ENCODE measurements at places on chromosomes 2 and 18.

DNA sequence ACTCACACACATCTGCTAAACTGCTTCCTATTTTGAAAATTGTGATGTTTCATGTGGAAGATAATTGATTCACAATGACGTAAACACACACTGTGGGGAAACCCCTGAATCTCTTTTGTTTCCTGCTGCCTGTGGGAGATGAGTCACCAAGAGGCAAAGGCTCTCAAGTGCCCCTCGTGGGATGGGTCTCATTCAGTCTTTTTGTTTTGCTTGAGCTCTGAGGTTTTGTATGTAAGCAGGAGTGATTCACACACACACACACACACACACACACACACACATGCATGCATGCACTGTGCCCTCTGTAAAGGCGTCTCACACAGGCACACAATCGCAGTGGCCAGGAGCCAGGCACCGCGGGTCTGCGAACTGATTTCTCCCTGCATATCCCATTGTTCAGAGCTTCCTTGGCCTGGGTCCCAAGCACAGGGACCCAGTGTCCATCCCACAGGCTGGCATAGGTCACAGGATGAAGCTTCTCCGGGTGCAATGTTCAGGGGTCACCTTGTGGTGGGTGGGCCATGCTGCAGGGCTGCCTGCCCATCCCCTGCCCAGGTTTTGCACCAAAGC lies 12.1 kb upstream of the ARHGEF4 start:
- peak; percentile 42 for DNase-seq

DNA sequence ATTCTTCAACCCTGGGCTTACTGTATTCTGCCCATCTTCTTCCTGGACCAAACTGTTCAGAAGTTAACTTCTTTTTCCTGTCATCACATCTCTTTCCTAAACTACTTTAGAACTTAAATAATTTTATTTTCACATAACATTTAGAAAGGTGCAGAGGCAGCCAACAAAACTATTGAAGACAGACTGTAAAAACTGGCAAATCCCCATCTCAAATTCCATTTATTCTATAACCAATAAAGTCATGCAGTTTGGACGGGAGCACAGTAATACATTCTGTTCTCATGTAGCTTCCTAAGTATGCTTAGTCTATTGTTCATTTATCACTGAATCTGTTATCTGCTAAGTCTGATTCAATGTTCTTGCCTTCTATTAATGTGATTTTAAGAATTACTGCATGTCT lies 99.1 kb downstream of the SMAD2 start:
- DNase-seq: no peak

DNA sequence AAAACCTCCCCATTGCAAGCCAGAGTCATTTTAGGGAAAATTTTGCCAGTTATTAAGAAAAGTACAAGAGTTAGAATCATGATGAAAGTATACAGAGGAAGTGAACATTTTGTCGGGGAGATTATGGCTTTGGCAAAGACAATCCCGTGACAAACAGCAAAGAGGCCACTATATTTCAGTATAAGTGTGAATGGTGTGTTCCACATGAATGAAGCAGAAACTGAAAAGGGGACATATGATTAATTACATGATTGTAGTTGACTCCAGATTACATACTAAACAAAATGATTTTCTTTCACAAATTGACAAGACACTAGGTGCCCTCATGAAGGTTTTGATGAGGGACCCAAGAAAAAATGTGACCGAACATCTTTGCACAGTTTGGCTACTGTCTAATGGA lies 42.0 kb downstream of the SP140 start:
- no peak for DNase-seq

- no peak for DNase-seq
Measured at GRCh38 chr2:218083352-218083676, 14.3 kb downstream of the RUFY4 start.

GRCh38 chr2:71948781-71949536 lies 198.7 kb downstream of the CYP26B1 start:
- DNase-seq: no peak

- no peak for DNase-seq
Measured at GRCh38 chr2:96763511-96764252, 3.0 kb downstream of the CNNM4 start.

DNA sequence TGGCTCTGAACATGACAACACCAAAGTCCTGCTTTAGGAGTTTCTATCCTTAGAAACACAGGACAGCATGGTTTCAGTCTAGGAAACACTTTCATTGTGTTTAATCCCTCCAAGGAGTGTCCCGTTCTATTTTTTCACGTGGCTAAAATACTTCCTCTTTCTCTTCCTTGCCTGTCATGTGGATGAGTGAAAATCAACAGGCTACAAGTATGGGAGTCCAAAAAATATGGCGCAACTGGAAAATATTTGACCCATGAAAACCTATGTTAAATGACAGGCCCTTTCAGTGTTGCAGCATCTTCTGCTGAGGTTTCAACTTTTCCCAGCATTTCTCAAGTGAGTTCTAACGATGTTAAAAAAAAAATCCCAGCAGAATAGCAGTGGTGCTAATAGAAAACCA lies 146.3 kb downstream of the LAMA3 start:
- DNase-seq: no peak

DNA sequence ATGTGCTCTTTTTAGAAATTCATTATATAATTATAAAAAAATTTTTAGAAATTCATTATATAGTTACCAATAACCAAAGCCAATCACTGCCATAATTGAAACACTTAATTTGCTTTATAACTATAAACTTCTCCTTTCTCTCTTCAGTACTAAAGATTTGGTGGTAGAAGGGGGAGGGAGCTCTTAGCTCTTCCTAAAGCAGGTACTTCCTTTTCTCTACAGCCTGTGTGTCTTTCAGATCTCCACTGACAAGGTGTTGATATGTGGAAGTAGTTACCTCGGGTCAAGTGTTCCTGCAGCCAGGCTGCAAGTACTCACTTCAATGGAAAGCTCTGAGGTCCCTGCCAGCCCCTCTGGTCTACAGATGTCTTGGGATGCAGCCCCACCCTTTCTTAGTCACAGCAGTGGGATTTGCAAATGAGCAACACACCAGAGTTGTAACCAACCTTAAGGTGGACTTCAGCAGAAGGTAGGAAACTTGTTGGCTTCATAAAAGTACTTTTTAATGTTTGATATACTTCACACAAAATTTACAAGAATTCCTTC lies 690.0 kb downstream of the ARHGAP15 start:
- DNase-seq: no peak

DNA sequence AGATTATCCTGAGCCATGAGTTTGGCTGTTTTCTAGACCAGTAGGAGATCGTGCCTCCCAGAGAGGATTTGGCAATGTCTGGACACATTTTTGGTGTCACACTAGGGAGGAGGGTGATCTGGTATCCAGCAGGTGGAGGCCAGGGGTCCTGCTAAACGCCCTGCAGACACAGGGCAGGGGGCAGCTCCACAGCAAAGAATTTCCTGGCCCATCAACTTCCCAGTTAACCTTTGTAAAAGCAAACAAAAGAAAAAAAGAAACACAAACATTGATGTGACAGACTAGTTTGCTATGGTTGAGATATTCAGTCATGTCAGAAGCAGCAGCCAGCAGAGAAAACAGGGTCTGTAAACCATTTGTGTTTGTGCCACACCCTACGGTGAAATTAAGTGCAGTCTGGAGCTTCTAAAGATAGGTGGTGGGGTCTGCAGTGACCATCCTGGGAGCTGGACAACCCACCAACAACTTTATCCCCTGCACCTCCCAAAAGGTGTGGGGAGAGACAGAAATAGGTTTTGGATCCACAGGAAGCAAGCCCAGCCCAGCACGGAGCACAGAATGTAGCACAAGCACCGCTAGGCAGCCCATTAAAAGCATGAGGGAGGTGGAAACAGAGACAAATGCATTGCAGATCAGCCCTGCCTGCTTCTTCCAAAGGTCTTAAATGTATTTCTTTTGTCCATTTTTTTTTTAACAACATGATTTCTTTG lies 232.5 kb downstream of the MYT1L start:
- no peak for DNase-seq

- DNase-seq: no peak
Measured at GRCh38 chr2:23200068-23200786, 184.8 kb upstream of the KLHL29 start.

GRCh38 chr2:223920109-223920508 lies 25.0 kb downstream of the WDFY1 start:
- no peak for DNase-seq

DNA sequence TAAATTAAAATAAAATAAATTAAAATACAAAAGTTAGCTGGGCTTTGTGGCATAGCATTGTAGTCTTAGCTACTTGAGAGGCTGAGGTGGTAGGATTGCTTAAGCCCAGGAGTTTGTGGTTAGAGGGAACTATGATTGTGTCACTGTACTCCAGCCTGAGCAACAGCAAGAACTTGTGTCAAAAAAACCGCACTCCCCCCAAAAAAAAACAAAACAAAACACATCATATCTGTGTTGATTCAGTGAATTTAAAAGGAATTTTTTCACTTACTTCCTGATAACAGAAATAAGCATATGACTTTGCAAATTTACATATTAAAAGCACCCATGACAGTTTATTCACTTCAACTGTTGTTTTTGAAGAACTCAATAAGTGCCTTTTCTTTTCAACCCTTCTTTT lies 68.1 kb upstream of the PELI1 start:
- DNase-seq: no peak

DNA sequence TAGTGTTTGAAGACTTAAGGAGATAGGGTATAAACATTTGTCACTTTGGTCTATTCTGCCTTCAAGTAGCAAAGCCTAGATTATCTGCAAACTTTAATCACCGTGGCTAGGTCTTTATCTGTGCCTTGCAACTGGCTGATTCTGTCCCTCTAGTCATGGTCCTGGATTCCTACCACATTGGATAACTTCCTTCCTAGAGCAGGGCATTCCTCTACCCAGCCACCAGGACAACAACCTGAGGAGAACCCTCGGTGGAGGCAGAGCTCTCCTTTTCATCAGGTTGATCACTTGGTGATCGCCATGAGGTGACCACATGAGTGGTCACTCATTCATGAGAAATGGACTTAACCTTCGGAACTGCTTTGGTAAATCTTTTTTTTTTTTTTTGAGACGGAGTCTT lies 25.3 kb upstream of the PTPRM start:
- no peak for DNase-seq

GRCh38 chr2:54634564-54635511 lies 88.6 kb upstream of the EML6 start:
- no peak for DNase-seq

GRCh38 chr18:54712306-54712705 lies 116.0 kb upstream of the RAB27B start:
- no peak for DNase-seq

GRCh38 chr2:224837066-224837465 lies 120.9 kb upstream of the CCDC195 start:
- no peak for DNase-seq

DNA sequence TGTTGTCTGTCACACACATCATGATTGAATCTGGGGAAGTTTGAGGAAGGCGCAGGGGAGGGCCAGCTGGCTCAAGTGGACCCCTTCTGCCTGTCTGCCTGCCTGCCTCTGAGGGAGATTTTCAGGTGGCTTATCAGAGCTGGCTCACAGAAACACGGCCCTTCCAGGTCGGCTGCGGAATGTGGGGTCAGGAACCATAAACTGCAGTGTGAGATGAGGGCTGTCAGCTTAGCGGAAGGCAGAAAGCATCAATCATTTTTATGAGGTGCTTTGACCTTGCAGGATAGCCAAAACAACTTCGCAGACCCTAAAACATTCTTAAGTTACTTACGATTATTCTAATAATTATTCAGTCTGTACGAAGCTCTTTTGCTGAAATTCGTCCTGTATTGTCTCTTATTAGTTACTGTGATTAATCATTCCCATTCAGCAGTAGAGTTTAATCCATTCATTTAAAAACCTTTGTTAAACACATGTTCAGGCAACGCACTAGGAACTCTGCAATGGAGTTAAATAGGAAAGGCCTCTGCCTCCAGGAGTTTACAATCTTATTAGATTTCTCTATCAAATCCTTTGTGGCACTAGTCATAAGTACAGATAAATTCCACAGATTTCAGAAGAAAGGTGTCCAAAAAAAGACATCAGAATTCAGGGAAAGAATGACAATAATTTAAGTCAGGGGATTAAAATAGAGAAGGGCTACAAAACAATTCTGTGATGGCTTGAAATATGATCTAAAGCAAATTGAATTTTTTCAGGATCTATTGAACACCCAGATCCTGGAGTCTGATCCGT lies 371.6 kb downstream of the HRH4 start:
- DNase-seq: no peak

DNA sequence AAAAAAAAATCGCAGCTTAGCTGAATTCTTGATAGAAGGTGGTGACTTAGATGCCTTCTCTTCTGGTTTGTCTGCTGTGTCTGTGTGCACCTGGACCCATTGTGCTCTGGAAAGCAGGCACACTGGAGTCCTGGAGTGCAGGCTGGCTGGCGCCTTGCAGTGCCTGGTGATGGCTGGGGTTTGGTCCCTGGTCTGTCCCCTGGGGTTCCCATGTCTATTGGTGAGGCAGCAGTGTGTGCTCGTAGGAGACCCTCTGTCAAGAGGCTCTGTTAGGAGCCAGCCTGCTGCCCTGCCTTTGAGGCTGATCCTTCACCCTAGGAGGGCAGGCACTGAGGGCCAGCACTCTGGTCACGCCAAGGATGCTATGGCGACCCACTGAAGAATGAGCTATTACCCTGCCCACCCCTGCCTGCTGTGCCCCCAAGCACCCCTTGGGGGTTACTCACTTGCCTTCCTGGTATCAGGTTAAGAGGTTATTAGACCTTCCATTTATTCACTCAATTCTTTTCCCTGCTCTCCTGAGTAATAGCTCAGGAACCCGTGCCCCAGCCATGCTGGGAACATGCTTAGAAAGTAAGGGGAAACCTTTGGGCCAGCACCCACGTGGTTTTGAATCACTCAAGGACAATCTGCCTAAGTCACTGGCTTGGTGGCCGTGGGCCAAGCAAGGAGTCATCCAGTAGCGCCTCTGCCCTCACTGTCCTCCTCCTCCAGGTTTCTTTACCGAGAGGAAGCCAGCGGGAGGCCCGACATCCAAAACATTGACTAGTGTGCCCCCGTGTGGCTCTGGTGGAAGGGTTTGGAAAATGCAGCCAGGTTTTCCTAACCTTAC lies 284.5 kb downstream of the PRKCE start:
- no peak for DNase-seq

GRCh38 chr2:117717072-117717471 lies 97.4 kb upstream of the DDX18 start:
- no peak for DNase-seq

DNA sequence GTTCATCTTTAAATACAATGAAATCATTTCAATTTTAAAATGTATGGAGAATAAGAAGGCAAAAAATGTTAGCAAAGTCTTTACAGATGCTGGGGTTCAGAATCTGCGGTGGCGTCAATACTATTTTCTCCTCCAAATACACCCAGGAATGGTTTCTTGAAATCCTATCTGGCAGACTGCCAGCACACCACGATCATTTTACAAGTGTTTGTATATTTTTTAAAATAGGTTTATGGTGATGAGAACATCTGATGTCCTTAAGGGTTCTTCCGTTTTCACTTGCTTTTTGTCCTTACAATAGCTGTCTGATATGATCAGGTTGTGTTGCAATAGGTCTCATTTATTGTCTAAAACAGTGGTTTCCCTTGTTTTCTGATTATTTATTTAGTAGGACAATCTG lies 89.6 kb downstream of the CMPK2 start:
- DNase-seq: no peak

DNA sequence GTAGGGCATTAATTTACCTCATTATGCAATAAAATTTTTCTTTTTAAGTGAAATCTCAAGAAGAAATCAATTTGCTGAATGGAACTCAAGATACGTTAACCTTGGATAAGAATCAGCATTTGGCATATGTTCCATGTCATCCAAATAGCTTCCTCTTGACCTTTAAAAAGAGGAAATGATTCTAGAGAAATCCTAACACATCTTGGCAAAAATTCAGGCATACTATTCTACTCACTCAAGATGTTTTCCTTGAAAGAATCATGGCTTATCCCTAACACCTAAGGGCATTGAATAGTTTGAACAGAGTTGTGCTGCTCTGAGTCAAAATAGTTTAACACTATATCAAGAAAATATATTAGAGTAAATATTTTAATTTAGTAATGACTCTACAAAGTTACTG lies 678.0 kb downstream of the EPHA4 start:
- no peak for DNase-seq
